ENCODE measurements at places on chromosomes 1 and 21.

- peak; percentile 62 for DNase-seq
Measured at GRCh38 chr1:91891969-91892368, 6.0 kb upstream of the TGFBR3 start.

- peak; percentile 81 for DNase-seq
Measured at GRCh38 chr21:26170471-26171257, at the start of gene APP. Gene APP (minus strand): TSS chr21:26170770. CDS start chr21:26170620, 150 bp downstream.

DNA sequence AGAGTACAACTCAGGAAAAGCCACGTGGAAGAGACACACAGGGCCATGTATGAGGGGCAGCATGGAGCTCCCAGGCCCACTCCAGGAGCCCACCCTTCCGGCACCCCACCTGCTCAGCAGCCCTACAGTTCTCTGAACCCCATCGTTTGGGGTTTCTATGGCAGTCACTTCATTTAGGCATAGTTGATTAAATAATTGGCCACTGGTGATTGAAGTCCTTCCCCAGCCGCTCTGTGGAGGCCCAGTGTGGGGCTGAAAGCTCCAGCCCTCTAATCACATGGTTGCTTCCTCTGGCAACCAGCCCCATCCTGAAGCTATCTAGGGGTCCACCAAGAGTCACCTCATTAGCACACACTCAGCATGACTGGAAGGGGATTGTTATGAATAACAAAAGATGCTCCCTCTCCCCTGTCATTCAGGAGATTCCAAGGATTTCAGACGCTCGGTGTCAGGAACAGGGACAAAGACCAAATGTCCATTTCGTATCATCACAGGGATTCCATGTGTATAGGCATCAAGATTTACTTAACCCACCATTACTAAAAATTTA lies 12.2 kb upstream of the S100A7A start:
- DNase-seq = no peak

DNA sequence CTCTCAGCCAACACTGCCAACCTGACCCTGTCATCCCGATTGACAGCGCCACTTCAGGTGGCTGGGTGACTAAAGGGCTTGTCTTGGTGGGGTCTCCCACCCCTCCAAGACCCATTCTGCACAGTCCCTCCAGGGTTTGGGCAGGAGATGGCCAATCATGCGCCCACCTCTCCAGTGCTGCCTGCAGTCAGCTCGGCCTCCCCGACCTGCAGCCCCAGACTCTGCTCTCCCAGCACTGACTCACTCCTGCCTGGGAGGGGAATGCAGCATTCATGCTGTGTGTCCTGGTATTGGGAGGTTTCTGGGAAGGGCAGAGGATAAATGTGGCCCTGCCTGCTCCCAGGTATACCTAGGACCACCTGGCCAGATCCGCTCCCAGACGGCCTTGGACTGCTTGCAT lies 9.7 kb downstream of the TMEM81 start:
- DNase-seq = no peak

Data from EH (cell line).